ENCODE measurements at places on chromosomes 5 and 9.

GRCh38 chr5:93072831-93073459 lies 508.1 kb downstream of the NR2F1-AS1 start:
- DNase-seq: no peak

DNA sequence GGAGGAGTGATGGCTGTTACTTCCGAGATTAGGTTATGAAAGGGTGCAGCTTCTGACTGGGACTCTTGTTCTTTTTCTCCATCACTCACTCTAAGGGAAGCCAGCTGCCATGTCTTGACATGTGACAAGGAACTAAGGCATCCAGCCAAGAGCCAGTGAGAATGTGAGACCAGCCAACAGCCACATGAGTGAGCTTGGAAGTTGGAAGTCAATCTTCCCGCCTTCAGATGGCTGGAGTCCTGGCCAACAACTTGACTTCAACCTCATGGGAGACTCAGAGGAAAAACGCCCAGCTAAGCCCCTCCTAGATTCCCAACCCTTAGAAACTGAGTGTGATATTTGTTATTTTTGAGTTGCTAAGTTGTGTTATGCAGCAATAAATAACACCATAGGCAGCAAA lies 201.1 kb downstream of the SNX18 start:
- DNase-seq: no peak

GRCh38 chr5:45262061-45262590 lies 434.1 kb downstream of the HCN1 start:
- DNase-seq: no peak

GRCh38 chr9:108973895-108974294 lies 39.4 kb downstream of the CTNNAL1 start:
- DNase-seq: no peak

DNA sequence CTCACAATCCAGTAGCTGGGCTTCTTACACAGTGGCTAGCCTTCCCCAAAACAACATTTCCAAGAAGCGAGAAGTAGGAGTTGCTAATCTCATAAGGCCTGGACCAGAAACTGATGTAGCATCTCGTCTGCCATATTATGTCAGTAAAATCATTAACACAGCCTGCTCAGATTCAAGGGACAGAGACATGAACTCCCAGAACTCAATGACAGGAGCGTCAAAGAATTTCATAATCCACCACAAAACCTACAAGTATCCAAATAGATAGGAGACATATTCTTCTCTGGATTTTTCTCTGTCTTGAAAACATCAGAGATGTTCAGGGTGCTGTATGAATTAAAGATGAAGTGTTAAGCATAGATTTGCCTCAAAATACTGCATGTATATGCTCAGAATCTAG lies 457.6 kb upstream of the ACTBL2 start:
- DNase-seq: no peak

DNA sequence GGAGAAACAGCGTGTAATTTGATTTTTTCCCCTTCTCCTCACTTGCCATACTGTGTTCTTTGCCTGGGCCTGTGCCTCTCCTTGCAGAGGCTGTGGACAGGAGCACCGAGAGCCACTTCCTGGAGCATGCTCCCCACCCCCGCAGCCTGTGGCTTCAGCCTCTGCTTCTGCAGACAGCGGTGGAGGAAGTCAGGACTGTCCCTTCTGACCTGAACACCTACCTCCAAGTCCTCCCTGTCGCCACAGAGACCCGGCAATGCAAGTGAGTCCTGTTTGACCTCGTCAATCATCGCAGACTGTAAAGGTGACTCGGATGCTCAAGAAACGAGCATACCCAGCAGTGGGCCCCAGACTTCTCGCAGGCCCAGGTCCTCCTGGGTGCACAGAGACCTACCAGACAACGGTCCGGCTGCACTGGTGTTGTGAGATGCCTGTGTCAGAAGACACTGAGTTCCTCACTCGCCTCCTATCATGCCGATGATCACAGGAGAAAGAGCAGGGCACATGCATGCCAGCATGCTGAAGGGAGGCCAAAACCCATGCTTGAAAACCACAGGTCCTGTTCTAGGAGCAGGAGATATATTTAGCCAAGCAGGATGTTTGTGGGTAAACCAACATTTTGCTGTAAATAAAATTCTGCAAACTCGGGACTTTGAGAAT lies 198.8 kb downstream of the AUH start:
- DNase-seq: no peak

GRCh38 chr5:372556-372995 lies 51.1 kb downstream of the AHRR start:
- no peak for DNase-seq

- no peak for DNase-seq
Measured at GRCh38 chr9:105539452-105539851, 18.5 kb upstream of the FKTN start.

GRCh38 chr9:71754151-71754550 lies 14.2 kb downstream of the CEMIP2 start:
- no peak for DNase-seq

DNA sequence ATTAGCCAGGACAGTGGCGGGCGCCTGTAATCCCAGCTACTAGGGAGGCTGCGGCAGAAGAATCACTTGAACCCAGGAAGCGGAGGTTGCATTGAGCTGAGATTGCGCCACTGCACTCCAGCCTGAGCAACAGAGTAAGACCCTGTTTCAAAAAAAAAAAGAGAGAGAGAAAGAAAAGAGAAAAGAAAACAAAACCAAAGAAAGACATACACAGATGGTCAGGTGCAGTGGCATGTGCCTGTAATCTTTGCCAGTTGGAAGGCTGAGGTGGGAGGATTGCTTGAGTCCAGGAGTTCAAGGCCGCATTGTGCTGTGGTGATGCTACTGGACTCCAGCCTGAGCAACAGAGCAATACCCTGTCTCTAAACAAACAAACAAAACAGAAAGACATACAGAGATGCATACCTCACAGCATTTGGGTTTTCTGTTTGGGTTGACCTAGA lies 10.0 kb upstream of the PSAT1 start:
- DNase-seq: no peak

DNA sequence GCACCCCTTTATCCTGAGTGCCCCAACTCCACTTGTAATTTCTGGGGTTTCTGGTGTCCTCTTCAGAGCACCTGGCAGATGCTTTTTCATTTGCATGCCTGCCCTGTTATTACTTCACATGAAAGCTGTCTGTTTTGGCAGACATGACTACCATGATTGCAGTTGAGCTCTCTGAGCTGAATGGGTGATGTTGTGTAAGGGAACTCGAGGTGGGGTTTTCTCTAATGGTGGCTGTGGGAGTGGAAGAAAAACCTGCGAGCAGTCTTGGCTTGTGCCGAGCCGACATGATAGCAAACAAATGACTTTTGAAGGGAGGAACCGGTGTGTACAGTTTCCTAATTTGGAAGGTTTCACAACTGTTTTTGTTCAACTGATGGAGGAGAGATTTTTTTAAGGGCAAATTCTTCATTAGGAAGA lies 196.2 kb downstream of the AOPEP start:
- no peak for DNase-seq

DNA sequence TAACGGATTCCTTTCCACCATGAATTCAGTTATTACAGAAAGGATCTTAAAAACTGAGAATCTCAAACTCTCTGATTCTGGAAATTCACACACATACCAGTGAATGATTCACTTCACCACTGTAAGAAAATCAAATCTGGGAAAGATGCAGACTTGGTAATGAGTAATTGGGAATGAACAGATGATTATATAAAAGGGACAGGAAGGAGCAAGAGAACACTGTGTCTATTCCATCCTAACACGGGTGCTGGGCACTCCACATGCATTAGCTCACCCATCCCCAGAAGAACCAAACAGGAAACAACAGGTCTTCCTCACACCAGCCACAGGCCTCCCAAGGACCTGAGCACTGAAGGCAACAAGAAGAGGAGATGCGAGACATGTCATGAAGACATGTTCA lies 74.8 kb upstream of the ZNF622 start:
- DNase-seq: no peak

DNA sequence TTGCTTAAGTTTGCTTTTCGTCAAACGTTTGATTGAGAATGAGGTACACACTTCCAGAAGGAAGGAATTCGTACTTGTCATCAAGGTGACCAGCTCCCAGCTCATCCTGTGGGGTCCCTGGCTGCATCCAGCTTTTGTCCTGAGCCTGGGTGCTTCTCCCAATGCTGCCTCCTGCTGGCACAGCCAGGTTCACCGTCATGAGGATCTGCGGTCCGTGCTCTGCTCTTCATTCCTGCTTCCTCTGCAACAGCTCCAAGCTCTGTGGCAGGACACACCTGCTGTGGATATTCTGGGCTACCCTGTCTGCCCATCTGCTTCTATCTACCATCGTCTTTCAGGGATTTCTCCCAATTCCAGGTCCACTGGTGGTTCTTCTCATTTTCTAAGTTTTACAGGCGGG lies 13.3 kb upstream of the UBE2QL1 start:
- peak; percentile 4 for DNase-seq

- no peak for DNase-seq
Measured at GRCh38 chr9:111979561-111979960, 82.9 kb downstream of the UGCG start.

DNA sequence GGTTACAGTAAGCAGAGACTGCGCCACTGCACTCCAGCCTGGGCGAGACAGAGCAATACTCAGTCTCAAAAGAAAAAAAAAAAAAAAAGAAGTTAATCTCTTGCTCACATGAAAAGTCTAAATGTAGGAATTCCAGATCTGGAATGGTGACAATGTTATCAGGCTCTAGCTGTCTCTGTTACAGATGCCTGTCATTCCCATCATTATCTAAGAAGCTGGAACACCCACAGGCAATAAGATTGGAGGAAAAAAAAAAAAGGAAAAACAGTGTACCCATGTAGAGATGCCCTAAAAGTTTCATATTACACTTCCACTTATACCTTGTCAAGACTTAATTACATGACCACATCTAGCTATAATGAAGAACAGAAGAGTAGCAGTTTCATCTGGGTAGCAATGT lies 38.2 kb downstream of the PTBP3 start:
- DNase-seq: no peak

DNA sequence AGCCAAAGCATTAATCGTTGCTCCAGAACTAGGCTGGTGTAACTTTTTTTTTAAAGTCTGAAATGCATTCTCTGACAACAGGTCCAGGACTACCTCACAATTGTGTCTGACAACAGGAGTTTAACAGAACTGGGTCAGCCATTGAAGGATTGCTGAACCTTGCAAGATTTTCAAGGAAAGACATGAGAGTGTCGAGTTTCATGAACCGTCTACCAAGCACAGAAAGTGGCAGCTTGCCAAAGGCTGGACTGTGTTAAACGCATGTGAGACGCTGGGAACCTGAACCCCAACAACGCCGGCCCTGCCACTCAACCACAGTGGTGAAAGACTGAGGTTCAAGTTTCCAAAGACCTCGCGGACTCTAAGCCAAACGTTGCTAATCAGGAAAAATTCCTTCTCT lies 79.1 kb downstream of the LHFPL2 start:
- DNase-seq: no peak

DNA sequence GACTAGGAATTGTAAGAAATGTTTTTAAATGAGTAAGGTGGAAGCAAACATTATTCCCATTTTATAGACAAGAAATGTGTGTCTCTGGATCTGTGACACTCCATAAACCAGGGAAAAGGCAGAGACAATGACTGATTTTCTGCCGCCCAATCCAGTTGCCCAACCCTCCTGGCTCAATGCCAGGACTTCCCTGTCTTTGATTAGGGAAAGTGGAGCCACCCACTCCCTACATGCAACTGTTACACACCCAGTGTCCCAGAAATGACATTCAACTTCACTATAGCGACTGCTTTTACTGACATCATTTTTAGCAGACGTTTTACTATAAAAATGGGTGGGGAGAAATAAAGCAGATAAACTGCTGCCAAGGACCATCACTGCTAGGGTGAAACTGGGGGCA lies 79.7 kb downstream of the THBS4 start:
- DNase-seq: no peak

DNA sequence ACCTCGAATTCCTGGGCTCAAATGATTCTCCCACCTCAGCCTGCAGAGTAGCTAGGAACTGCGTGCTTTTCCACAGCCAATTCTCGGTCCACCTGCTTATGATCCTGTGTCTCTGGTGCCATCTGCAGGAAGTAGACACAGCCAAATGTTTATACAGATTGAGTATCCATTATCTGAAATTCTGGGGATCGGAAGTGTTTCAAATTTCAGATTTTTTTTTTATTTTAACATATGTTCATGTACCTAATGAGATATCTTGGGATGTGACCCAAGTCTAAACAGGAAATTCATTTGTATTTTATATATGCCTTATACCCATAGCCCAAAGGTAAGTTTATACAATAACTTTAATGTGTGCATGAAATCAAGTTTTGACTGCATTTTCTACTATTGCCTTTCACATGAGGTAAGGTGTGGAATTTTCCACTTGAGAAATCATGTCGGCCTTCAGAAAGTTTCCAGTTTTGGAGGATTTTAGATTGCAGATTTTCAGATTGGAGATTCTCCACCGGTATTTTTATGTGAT lies 89.5 kb downstream of the ESM1 start:
- DNase-seq: no peak

DNA sequence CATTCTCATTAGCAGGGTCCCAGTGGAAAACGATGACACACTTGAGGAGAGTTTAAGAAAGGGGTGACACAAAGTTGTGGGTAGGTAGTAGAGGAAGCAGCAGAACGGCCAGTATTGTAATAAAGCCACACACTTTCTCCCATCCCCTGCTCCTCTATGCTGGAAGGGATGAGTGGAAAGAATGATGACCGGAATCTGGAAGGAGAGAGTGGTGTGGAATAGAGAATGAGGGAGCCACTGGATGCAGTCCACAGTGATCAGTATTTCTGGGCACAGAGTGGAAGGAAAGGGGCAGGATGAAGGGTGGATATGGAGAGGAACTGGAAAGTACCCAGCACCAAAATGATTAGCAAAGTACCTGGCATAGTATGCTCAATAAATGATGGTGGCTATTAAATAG lies 133.8 kb upstream of the DAB2 start:
- DNase-seq: no peak

GRCh38 chr9:127415141-127415540 lies 9.0 kb upstream of the ZNF79 start:
- DNase-seq: no peak

DNA sequence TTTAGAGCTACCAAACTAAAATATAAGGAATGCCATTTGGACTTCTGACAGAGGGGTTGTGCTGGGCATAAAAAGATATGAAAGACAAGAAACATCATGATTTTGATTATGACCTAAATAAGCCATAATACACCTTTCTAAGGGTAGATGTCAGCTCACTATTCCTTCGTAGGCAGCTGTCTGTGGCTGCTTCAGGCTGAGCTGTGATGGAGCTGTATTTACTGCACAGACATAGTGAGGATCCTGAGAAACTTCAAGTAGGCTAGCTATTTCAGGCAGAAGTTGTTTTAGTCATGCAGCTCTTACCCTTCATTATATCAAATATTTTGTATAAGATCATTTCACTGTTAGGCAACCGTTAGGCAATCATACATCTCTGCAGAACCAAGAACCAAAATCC lies 511.7 kb downstream of the CDH12 start:
- no peak for DNase-seq

DNA sequence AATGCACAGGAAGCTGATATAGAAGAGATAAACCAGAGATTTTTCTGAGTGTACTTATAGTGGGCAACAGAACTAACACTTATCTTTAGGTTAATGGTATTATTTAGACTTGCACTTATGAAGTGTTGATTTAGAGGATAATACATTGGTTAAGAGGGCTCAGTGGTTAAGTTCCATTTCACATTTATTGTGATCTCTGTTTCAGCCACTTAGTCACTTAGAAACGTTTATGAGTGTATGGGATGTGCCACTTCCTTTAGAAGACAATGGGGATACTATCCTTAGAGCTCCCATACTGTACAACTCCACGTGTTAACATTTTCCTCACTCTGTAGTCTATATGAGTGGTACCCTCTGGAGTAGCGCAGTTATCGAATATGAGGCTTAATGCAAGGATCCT lies 57.5 kb downstream of the PIP5K1B start:
- no peak for DNase-seq
